ENCODE measurements at places on chromosomes 2 and 18.

- no peak for DNase-seq
These were observed 123.8 kb downstream of the MBP start for GRCh38 chr18:77008576-77009315.

DNA sequence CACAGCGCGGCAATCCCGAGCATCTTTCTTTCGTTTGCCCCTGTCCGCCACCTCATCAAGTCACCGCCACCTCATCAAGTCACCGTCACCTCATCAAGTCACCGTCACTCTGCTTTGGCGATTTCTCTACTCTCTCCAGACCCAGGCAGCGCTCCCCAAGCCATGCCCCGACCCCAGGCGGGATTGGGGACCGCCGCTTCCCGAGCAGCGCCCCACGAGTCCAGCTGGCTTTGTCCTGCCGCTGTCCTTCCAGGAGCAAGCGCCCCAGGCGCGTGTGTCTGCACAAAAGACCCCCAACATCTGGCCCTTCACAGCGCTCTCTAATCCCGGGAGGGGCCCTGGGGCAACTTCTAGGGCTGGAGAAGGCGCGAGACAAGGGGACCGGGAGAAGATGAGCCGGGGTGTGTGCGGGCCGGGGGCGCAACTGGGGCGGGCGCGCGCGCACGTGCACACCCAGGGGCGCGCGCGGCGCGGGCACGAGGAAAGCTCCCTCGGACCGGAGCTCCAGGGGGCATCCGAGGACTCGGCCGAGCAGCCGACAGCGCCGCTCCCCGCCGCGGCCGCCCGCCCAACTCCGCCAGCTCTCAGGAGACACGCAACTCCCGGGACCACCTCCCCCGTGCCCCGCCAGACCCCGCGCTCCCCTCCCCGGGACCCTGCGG, 633 bp upstream of the RNF152 start:
- DNase-seq = peak; percentile 57

DNA sequence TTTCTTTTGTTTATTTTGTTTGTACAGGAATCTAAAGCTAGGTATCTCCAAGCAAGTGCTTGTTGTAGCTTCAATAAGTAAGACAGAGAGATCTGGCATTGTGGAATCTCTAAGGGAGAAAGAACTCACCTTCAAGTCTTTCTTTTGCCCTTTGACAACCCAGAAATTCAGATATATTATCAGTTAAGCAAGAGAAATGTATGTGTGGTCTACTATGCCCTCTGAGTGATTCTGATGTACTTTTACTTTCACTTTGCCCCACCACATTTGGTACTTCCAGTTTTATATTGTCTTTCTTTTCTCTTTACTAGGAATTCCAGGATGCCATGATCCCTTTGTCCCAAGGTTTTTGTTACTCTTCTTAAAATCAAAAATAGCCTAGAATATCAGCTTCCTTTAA, 259.6 kb upstream of the PIK3C3 start:
- no peak for DNase-seq

DNA sequence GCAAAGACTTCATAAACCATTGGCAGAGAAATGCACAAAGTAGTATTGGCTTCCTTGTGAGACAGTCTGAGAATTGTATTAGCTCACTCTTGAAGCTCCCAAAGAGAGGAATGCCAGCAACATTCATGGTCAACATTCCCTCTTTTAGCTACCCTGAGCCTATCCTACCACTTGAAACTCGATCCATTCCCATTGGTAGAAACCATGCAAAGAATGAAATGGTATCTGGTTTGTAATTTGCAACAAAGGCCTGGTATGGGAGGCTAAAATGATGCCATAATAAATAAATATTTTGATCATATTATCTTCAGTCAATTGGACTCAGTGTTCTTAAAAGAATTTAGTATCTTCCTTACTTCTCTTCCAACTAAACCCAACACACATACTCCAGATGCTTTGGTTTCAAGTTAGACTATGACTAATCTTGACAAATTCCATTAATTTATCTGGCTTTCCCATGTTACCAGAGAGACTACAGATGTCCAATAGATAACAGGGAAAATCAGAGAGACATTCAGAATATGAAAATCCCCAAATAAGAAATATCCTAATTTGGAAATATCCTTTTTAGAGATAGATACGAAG, 102.9 kb downstream of the DHRS9 start:
- DNase-seq = no peak

DNA sequence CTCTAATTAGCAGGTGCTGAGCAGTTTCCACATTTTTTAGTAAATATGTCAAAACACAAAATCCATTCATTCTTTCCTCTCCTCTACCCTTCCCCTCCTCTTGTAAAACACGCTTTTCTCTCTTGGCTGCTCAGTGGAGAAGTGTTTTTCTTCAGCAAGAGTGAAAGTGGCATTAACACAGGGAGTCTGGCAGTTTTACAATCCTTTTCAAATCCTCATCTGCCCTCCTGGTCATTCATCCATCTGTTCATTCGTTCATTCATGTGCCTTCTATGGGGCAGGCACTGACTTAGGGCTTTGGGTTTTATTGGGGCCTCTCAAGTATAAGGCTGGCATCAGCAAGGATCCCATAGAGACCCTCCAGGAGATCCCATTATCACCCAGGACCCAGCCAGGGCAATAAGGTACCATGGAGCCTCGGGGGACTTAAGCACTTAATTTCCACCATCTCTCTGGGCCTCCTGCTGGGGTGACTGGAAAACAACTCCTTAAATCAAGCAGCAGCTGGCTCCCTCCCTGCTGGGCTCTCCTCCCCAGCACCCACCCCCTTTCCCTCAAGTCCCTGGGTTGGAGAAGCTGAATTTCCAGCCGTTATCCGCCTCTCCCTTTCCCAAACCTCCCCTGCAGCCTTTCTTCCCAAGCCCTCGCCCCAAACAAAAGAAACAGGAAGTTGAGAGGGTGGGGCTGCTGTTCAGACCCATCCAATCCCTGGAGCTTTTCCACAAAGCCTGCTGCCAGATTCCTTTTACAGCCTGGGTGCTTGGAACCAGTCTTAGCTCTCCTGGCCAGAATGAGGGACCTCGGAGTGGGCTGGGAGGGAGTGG, 32.6 kb downstream of the MARCHF4 start:
- no peak for DNase-seq

DNA sequence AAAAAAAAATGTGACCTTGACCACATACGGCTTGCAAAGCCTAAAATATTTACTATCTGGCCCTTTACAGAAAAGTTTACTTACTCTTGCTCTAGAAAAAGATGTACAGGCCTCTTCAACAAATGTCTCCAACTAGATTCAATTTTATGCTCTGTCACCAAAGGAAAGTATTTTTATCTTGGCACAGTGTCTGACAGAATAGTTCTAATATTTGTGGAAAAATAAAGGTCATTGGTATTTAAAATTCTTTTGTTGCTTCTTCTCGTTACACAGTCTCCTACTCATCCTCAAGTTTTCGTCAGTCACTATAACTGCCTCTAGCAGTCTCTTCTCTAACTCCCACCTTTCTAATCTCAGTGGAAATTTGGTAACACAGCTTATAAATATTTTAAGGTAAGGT, 1.4 kb downstream of the RBKS start:
- DNase-seq = no peak

DNA sequence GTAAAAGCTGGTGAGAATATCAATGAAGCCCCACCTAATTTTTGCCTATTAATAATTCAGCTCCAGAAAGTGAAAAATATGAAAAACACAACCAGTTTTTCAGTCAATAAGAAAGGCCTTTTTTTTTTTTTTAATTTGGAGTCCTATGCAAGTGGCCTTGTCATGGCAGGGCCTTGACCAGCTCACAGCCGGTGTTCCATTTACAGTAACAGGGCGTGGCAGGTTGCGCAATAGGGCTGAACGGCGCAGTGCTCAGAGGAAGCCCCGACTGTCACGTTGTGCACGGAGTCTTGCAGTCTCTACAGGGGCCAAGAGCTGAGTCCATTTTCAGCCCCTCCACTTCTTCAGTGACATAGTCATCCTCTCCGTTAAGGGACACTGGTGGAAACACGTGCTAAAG, 184.1 kb upstream of the FN1 start:
- DNase-seq = no peak

GRCh38 chr18:45243340-45244110, 371.8 kb upstream of the SLC14A2 start:
- no peak for DNase-seq

DNA sequence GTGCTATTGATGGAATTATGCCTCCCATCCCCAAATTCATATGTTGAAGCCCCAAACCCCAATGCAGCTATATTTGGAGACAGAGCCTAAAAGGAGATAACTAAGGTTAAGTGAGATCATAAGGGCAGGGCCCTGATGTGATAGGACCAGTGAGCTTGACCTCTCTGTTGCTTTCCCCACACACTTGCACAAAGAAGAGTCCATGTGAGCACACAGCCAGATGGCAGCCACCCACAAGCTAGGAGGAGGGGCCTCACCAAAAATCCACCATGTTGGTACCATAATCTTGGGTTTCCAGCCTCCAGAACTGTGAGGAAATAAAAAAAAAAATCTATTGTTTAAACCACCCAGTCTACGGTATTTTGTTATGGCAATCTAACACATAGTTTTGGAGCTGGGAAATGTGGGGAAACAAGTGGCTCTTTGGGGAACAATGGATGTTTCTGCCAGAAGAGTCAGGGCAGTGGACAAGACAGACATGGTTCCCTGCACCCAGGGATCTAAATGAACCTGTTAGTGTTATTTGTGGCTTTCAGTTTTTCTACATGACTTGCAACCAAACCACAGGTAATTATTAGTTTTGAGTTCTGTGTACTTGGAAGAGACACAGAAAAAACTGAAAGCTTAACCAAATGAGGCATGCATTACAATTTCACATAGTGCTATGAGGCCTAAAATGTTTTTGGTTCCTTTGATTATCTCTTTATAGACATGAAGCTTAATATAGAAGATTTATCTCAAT, 259.1 kb downstream of the LTBP1 start:
- DNase-seq = no peak

DNA sequence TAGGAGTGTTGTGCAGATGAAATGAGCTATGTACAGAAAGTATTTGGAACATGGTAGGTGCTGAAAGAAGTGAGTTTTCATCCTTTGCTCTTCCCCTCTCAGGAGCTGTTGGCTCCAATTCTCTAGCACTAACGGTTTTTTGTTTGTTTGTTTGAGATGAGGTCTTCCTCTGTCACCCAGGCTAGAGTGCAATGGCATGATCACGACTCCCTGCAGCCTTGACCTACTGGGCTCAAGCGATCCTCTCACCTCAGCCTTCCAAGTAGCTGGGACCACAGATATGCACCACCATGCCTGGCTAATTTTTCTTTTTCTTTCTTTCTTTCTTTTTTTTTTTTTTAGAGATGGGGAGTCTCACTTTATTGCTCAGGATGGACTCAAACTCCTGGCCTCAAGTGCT, 12.8 kb downstream of the ABCG5 start:
- no peak for DNase-seq

GRCh38 chr2:238967031-238967977, 119.4 kb downstream of the TWIST2 start:
- DNase-seq = peak; percentile 41

DNA sequence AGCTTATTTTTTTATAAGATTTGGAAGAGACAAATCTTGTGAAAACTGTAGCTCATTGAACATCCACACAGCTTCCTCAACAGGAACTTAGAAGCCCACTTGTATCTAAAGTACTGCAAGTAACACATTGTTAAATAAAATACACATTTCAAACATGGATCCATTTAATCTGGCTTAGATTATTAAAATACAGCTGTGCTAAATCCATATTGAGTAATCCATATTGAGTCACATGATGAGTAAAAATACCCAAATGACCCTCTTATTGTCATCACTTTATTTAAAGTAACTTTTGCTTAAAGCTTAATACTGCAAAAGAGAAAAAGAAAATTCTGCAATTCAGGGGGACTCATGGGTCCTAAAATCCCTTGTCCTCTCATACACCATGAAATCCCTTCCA, 133.3 kb downstream of the OSR1 start:
- no peak for DNase-seq

DNA sequence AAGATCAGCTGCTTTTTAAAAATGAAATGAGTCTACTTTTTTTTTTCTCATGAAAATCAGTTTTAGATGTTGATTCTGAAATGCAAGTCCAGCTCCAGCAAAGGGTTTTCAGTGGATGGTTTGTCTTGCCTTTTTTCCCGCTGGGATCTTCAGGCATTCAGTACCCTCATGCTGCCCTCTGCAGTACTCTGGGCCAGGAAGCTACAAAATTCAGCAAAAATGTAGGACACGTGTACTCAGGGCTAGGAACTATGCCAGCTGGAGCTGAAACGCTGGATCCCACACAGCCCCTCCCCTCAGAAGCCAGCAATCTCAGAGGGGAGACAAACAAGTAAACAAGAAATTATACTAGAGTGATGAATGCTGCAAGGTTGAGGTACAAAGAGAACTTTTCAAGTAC, 97.3 kb downstream of the MMADHC start:
- DNase-seq = no peak

GRCh38 chr18:54945576-54946125, 13.6 kb downstream of the CCDC68 start:
- DNase-seq = no peak

- DNase-seq = no peak
These were observed 88.4 kb downstream of the SEMA4F start for GRCh38 chr2:74742471-74742870.

DNA sequence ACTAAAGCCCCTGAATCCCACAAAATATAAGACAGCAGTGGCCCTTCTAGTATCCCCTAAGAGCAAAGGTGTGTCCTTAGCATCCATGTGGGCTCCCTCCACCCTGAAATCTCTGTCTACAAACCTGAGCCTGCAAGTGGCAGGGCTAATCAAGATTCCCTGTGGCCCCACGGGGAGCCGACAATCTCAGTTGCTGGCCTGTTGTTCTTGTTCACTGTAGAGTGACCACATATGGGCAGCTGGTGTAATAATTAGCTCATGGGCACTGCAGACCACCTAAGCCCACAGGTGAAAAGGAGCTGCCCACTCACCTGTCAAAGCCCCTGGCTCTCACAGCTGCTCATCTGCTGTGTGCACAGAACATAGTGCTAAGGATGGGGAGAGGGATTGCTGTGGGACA, 102.3 kb downstream of the MRO start:
- DNase-seq = no peak

DNA sequence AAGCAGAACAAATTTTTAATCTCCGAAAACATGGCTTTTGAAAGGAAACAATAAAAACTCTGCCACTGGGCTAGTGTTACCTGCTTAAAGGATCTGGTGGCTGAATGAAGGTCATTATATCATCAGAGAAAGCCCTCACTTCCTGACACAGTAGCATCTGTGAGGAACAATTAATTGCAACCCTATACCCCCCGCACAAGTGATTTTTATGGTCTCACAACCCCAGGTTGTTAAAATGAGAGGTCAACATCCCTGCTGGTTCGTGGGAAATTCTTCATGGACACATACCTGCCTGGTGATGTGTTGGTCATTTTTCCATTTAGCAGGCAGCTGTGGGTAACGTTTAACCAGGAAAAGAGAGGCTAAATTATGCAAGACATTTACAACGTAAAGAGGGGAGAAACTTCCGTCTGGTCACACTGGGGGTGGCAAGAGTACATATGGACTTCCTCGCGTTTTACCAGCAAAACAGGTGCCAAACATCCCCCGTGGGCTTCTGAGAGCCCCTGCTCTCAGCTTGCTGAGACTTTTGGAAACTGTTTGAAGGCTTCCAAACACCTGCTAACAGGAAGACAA, 29.2 kb downstream of the NIFK start:
- DNase-seq = no peak

DNA sequence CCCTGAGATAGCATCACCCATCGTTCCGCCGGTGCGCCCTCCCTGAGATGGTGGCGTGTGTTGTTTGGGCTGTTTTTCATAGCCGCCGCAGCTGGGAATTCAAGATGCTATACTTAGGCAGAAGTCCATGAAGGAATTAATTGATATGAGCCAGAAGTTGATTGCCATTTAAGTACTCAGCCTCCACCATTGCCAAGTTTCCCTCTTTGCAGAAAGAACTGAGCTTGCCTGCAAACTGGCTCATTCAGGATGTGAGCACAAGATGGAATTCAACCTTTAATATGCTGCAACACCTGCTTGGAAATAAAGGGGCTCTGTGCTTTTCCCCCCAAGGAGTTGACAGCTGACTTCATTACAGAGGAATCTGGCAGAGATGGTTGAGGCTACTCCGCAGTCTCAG, 295.5 kb downstream of the ZNF521 start:
- DNase-seq = no peak
